ENCODE measurements at places on chromosomes 7 and 10.

DNA sequence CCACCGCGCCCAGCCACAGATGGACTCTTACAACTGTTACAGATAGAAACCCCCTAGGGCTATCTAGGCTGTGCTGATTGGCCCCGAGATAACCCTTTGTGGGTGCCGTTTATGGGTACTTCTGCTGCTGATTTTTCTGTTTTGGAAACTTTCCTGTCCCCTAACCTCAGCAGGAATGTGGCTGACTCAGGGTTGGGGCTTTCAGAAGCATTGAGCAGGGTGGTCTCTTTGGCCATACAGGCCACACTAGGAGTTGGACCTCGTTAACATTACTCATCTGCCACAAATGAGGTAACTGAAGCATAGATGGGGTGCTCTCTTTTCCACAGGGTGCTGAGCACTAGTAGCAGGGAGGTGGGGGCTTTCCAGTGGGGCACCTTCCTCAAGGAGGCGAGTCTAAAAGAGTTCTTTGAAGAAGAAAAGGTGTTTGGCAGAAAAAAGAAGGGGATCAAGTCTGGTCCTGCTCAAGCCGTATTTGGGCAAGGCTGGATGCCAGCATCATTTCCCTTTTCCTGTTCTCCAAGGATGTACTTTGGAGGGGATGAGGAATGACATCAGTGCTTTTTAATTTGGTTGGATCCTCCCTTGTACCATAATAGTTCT lies 6.4 kb downstream of the ZSCAN25 start:
- peak; percentile 53 for DNase-seq

- no peak for DNase-seq
Measured at GRCh38 chr10:71222601-71223346, 10.4 kb downstream of the UNC5B start.

DNA sequence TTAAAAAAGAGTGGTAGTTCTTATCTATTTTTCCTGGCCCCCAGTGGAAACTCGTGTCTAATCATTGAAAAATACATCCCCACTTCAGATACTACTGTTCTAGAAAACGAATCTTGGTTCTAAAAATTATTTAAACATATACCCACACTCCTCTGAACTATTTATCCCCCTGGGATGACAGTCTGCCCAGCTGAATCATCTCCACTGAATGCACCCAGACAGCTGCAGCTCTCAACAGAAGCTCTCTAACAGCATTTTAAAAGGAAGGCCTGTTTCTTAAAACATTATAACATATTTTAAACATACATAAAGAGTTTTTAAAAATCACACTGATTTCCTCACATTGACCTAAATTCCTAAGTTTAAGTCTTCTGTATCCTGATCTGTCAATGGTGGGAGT lies 544.6 kb upstream of the PHF14 start:
- no peak for DNase-seq

- peak; percentile 38 for DNase-seq
Measured at GRCh38 chr10:7337431-7338171, 73.2 kb downstream of the SFMBT2 start.

GRCh38 chr7:105131033-105131656 lies 117.1 kb downstream of the KMT2E start:
- DNase-seq, result no peak

DNA sequence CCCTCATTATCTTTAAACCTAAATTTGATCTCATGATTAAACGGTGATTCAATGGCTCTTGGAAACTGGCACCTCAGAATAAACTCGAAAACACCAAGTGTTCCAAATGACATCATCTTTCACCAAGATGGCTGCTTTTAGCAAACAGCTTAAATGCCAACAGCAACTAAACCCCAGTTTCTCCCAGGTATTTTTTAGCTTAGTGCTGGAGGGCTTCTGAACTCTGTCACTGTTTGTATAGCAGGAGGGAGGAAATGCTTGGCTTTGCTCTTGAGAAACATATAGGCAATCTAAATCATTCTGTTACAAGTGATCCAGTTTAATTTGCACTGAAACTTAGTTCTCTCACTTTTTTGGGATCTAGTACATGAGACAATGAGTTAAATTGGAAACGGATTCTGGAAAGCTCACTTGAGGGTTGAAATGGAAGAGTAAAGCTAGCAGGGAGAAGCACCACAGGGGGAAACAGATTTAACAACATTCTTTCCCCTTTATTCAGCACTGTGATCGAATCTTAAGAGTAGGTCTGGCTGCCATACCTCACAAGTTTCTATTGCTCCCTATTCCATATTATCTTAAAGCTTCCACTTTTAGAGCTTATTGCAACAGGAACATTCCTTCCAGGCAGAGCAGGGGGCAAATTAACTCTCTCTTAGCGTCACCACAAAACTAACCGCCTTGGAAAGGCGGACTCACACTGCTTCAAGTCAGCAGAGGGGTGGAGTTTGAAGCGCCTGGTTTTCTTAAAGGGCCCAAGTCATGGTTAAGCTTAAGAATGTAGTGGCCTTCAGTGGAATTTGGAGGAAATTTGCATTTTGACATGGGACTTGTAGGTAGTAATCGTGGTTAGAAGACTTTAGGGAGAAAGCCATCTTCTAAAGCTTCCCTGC lies 1.8 kb upstream of the CCDC6 start:
- DNase-seq, result peak; percentile 59

- no peak for DNase-seq
Measured at GRCh38 chr7:92613720-92614119, 23.5 kb upstream of the FAM133B start.

GRCh38 chr7:77727527-77727926 lies 31.3 kb downstream of the RSBN1L start:
- DNase-seq, result no peak

DNA sequence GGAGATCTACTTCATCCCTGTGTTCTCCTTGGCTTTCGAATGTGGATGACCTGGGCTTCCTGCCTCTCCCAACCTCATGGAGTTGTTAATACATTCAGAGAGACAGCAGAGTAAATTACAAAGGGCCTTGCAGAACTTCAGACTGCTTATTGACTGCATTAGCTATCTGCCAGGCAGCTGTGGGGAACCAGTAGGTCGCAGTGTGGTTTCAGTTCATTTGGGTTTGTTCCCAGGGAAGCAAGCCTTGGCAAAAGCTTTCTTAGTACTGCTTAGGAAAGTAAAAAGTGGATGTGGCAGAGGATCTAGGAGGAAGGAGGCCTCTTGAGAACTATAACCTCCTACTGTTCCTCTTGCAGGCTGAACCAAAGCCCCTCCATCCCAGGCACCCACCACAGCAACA lies 9.2 kb downstream of the NPFFR1 start:
- no peak for DNase-seq

- no peak for DNase-seq
Measured at GRCh38 chr10:59465088-59465487, 102.7 kb upstream of the FAM13C start.

GRCh38 chr10:125006188-125006680 lies 64.3 kb downstream of the ZRANB1 start:
- no peak for DNase-seq

GRCh38 chr7:109003742-109004141 lies 434.1 kb downstream of the DNAJB9 start:
- no peak for DNase-seq

- DNase-seq, result no peak
Measured at GRCh38 chr10:14652816-14653215, 121.9 kb downstream of the FAM107B start.

DNA sequence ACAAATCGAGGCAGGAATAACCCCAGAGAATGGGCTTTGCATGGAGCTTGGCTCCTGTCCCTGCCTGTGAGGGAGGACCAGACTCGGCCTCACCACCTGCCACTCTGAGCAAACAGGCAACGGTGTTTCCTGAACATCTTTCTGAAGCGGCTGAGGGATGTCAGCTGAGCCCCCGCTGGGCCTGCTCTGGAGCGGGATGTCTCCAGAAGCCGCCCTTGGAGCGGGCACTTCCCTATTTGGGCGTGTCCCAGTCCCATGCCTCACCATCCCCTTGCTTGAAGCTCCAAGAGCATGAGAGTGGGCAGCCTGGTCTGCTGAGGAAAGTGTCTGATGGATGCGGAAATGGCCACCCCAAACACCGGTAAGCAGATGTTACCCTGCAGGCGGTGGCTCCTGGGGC lies 10.2 kb downstream of the ALKBH4 start:
- DNase-seq, result no peak

GRCh38 chr10:100522107-100522801 lies 2.6 kb upstream of the SEC31B start:
- no peak for DNase-seq

- no peak for DNase-seq
Measured at GRCh38 chr10:125128397-125129075, 31.8 kb downstream of the CTBP2 start.

- no peak for DNase-seq
Measured at GRCh38 chr7:4115442-4115841, 566.7 kb upstream of the FOXK1 start.

DNA sequence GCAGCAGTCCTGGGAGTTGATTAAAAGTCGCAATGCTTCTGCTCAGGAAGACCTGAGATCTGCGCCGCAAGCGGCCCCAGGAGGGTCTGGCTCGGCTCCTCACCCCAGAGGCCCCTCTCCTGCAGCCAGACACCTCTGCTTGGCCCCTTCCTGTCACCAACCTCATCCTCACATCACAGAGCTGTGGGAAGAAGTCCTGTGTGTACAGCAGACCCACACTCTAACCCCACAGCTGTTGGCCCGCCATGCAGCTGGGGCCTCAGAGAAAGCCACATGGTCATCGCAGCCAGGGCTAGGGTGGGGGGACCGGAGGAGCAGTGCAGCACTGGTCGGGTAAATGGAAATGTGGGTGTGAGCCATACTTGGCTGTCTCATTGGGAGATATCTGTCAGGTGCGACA lies 97.7 kb downstream of the RGS10 start:
- DNase-seq, result no peak

DNA sequence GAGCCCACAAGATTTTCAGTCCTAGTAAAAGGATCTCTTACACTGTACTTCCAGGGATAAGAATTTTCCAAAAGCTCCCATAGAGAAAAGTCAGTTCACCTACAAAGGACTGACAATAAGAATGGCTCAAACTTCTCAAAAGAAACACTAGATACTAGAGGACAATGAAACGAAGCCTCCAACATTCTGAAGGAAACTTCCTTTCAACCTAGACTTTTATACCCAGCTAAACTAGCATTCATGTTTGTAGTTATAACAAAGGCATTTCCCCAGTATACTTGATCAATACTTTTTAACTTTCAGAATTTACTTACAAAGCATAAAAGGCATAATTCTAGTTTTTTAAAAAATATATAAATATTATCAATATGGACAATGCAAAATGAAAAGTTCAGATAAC lies 41.0 kb upstream of the DNAAF5 start:
- DNase-seq, result no peak

DNA sequence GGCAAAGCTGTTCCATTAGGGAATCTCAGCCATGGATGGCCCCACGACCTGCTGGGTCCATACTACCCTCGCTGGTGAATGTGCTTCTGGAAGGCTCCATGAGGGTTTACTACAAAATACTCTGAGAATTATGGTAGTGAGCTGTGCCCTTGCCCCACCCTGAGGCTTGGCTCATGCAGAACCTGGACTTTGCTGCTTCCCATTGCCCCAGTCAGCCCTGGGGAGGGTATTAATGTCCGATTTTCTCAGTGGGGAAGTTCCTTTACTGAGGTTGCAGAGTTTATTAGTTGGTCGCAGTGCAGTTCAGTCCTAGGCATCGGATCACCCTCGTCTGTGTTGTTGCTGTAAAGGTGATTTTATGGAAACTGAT lies 310.1 kb downstream of the WDR37 start:
- DNase-seq, result no peak

- no peak for DNase-seq
Measured at GRCh38 chr7:134709197-134709596, 62.5 kb downstream of the BPGM start.

- DNase-seq, result no peak
Measured at GRCh38 chr7:94433224-94433623, 38.5 kb downstream of the COL1A2 start.

DNA sequence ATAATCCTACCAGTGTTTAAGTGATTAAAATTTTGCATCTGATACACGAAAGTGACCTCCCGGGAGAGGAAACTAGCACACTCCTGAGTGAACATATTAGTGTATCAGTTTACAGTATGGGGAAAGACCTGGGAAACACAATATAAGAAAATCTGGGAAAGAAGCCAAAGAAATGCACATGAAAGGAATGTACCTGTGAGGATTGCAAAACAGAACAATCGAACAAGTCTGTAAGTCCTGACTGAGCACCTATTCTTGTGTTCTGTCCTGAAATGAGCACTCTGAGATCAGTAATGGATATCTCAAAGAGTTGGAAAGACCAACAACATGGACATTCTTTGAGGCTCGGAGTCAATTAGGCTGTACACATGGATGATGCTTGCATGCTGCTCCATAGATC lies 554.7 kb downstream of the SORCS3 start:
- DNase-seq, result no peak

- no peak for DNase-seq
Measured at GRCh38 chr7:83921271-83921940, 272.5 kb upstream of the SEMA3E start.

DNA sequence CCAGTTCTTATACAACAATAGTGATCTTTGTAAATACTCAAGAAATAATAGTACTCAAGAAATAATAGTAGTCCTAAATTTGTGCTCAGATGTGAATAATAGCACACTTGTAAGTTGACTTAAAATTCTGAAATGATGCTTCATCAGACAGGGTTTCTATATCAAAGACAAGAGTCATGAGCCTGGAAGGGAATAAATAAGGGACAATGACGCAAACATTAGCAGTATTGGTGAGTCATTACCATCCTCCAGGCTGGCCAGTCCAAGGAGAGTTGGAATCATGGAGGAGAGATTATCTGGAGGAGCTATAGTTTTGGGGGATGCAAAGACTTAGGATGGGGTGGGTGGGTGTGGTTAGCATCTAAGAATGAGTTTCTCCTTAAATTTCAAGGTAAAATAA lies 6.1 kb upstream of the SH3PXD2A start:
- no peak for DNase-seq

DNA sequence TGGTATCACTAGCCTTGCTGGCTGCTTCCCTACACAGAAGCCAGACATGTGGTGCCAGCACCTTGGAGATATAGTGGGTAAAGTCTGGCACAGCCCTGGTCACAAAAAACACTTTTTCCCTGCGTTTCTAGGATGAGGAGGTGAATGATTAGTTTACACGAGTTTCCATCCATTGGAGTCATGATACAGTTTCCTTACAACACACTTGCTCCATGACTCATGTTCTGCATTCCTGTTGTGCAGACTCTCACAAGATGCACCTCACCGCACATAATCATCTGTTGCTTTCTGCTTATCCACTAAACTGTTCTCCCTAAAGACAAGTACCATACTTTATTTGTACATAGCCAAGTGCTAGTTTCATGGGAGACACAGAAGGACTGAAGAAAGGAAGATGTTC lies 747.1 kb upstream of the GALNT17 start:
- no peak for DNase-seq

DNA sequence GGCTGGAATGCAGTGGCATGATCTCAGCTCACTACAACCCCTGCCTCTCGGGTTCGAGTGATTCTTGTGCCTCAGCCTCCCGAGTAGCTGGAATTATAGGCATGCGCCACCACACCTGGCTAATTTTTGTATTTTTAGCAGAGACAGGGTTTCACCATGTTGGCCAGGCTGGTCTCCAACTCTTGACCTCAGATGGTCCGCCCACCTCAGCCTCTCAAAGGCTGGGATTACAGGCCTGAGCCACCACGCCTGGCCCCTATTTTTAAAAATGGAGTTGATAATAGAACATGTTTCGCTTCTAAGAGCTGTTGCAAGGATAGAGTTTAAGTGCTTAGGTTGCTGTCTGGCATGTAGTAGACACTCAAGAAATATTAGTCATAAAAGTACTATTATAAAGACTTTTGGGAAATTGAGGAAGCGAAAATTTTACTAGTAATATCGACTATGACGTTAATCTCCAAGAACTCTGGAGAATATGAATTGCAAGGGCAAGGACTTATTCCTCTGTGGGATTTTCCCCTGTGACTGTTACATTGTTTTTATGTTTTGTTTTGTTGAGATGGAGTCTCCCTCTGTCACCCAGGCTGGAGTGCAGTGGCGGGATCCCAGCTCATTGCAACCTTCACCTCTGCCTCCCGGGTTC lies 7.9 kb downstream of the GTF2I start:
- no peak for DNase-seq

Data from activated naive CD8-positive, alpha-beta T cell treated with anti-CD3 and anti-CD28 coated beads, Interleukin-2, amount 50 U/mL, for 24 hours (primary cell).